Progenitor cell of endocrine pancreas (in vitro differentiated cells): ENCODE measurements at places on chromosomes 7 and 10. TPM values are rescaled to one million over a fixed set of nuclear protein-coding genes. Genes with fewer than 3 reads are reported as not detected.

Gene ITGA8
- 0.36 TPM in 1 of 2 replicates, not detected in the other for total RNA-seq

Gene CPA2
- total RNA-seq, result 85.0 and 107 TPM in 2 replicates

Gene SLK
- total RNA-seq, result 29.8 and 29.9 TPM in 2 replicates

Gene TEX36
- not detected in 2 replicates for total RNA-seq

Gene ZFAND4
- 26.2 and 27.9 TPM in 2 replicates for total RNA-seq

Gene SAMD9L
- not detected in 2 replicates for total RNA-seq

Gene PRPF18
- total RNA-seq, result 17.1 and 18.8 TPM in 2 replicates

Gene GJD4
- 0.24 TPM in 1 of 2 replicates, not detected in the other for total RNA-seq

Gene BEND7
- 43.2 and 47.8 TPM in 2 replicates for total RNA-seq

DNA sequence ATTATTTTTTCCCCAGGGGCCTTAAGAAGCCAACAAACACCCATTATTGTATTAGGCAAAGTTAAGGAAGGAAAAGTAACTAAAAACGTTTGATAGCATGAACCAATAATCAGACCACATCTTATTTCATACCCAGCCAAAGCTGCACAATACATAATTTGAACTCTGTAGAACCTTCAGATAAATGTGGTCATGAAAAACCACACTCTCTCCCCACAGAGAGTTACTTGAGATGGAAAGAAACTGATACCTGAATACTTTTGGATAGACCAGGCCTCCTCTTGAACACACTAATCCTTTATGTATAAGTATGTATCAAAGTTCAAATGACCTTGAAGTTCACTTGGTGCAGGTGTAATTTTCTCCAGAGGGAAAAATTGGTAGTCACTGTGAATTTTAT, 146.6 kb upstream of the FAM13C start:
- no peak for DNase-seq

GRCh38 chr10:43209651-43210141, 57.2 kb downstream of the RASGEF1A start:
- DNase-seq, result no peak

- no peak for DNase-seq
Observed at GRCh38 chr10:60073781-60074656, 167.7 kb upstream of the CCDC6 start.

DNA sequence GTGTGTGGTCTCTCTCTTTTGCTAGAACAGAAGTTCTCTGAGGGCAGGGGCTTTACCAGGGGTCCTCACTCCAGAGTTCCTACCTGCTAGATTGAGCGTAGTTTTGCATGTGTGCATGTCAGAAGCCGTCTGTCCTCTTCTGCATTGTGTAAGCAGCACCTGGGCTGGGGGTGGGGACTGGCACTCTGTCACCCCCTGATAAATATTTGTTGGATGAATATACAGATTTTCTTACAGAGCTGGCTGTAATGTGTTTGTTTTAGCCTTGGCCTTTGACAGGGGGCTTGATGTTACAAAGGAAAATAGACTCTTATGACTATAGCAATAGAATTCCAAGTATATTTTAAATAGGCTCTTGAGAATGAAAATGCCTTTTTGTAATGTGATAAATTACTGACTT, 46.6 kb downstream of the WDR37 start:
- no peak for DNase-seq

GRCh38 chr7:131557652-131558385, 1.4 kb upstream of the PODXL start:
- DNase-seq, result peak; percentile 33

GRCh38 chr10:26528715-26529393, 90.7 kb downstream of the APBB1IP start:
- DNase-seq, result no peak

DNA sequence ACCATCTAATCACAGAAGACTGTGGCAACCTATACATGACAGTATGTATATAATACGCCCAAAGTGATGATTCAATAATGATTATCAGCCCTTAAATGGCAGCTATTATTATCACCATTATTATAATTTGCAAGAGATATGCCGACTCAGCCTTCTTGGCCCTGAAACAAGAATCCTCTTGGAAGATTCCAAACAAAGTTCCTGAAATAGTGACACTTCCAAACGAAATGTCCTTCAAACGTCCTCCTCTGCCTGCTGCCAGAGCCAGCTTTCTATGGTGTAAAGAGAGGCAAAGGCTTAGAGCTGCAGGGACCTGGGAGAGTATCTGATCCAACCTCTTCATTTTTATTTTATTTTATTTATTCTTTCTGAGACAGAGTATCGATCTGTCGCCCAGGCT, 36.0 kb downstream of the NRAP start:
- no peak for DNase-seq

DNA sequence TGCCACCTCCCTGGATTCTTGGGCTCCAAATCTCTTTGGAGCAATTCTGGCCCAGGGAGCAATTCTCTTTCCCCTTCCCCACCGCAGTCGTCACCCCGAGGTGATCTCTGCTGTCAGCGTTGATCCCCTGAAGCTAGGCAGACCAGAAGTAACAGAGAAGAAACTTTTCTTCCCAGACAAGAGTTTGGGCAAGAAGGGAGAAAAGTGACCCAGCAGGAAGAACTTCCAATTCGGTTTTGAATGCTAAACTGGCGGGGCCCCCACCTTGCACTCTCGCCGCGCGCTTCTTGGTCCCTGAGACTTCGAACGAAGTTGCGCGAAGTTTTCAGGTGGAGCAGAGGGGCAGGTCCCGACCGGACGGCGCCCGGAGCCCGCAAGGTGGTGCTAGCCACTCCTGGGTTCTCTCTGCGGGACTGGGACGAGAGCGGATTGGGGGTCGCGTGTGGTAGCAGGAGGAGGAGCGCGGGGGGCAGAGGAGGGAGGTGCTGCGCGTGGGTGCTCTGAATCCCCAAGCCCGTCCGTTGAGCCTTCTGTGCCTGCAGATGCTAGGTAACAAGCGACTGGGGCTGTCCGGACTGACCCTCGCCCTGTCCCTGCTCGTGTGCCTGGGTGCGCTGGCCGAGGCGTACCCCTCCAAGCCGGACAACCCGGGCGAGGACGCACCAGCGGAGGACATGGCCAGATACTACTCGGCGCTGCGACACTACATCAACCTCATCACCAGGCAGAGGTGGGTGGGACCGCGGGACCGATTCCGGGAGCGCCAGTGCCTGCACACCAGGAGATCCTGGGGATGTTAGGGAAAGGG, 913 bp downstream of the NPY start:
- DNase-seq, result peak; percentile 19

GRCh38 chr7:21448974-21449373, 21.1 kb downstream of the SP4 start:
- DNase-seq, result no peak

DNA sequence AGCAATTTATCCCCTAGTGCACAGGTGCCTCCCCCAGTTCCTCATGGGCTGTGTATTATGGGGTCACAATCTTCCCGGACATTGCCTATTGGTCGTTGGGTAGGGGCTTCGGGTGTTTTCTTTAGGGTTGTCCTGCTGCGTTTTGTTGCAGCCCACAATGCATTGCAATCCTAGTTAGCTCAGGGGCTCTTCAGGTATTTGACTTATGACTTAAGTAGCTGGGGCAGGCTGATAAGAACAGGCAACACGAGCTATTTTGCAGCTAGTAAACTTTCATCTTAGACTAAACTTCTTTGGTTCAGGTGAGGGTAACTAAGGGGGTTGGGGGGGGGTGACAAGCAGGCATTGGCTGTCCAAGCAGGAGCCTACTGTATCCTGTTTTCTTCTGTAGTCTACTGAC, 158.5 kb downstream of the TPST1 start:
- DNase-seq, result no peak

GRCh38 chr7:47943676-47944474, 4.4 kb downstream of the PKD1L1 start:
- DNase-seq, result no peak

- no peak for DNase-seq
Observed at GRCh38 chr10:33706191-33706590, 371.7 kb upstream of the NRP1 start.

DNA sequence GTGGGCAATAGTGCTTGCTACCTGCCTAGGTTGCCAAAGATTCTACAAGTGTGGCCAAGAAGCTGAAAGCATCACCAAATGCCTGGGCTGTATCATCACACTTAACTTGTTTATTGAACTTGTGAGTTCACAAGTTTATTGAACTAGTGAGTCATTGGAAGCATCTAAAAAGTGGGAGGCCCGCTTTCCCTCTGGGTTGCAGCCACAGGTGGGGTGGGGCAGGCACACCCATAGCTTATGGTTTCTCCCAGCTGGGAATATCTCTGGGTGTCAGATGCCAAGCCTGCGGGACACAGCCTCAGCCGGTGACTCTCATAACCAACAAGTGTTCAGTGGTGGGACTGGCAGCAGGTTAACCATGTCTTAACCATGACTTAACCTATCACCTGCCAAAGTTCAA, 145.9 kb upstream of the FAM13C start:
- DNase-seq, result no peak

GRCh38 chr7:86848226-86848625, 204.5 kb downstream of the GRM3 start:
- DNase-seq, result no peak

GRCh38 chr10:59064759-59065539, 111.5 kb upstream of the PHYHIPL start:
- no peak for DNase-seq

GRCh38 chr7:77833136-77833535, 34.6 kb downstream of the PHTF2 start:
- DNase-seq, result no peak

DNA sequence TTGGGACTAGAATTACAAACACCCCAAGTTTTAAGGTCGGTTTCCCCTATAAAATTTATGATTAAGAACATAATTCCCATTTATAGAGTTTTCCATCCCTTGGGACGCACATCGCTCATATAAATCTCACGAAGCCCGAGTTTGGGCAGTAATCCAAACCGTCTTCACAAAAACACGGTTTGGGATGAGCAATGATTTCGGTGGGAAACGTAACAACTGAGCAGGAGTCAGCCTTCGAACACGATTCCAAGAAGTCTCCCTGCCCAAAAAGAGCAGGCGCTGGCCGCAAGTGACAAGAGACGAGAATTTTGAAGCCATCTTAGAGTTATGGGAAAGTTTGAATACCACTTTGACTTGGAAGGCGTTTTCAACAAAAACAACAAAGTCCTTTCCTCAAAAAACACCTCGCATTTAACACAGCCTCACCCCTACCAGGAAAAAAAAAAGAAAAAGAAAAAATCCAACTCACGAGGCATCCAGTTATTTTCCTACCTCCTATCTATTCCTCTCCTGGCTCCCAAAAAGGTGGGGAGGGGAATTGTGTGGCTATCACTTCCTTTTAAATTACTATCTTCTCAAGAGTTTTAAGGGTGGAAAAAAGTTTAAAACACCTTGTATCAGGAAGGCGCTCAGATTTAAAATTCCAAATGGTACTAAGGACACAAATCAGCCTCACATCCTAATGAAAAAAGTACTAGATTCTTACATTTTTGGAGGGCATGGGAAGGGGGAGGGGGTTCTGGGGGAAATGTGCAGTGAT, 1.6 kb downstream of the SEPHS1 start:
- DNase-seq, result no peak

- no peak for DNase-seq
Observed at GRCh38 chr7:41492603-41493002, 210.3 kb downstream of the INHBA start.

DNA sequence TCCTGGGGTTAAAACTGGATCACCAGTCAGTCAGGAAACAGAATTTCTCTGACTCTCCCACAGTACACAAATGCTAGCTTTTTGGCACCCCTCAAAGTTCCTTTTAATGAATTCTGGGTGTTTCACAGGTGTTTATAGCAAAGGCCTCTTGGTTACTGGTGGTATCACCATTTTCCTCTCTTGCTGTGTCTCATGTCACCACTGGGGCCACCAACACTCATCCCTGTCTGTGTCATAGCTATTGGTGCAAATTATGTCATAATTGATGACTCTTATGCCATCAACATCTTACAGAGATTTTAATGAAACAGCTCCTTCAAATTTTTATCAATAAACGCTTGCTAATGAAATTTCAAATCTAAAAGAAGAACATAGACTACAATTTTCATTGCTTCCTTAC, 27.7 kb upstream of the OSBPL3 start:
- DNase-seq, result no peak

GRCh38 chr7:139681812-139682135, 96.0 kb downstream of the HIPK2 start:
- DNase-seq, result no peak

GRCh38 chr10:61795147-61795546, 106.4 kb upstream of the ARID5B start:
- DNase-seq, result no peak

DNA sequence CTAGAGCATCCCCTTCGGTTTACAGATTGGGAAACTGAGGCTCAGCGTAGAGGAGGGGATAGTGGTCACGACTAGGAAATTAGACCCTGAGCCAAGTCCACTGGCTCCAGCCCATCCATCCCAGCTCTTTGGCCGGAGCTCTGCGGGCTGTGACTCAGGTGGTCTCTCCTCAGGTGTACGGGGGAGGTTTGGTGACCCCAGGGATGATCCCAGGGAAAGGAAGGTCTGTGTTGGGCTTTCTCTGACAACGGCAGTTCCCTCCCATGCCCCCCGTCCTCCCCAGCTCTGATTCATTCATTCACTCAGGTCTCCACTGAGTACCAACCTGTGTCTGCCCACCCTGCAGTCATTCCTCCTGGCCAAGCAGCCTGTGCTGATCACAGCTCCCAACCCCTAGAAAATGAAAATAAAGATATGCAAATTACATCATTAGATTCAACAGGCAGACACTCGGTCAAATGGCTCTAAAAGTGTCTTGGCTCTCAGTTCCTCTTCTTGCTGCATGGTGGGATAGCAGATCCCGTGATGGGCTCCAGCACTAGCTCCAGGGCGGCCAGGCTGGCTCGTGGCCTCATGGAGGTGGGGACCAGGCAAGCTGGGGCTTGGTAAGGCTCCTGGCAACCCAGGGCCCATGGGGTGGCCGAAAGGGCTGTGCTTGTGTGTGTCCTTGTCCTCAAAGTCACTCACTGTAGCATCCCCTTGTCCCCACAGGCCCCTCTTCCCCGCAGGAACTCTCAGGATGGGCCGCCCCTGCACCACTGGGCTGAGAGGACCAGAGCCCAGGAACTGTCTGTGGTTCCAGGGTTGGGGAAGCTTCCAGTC, 37.8 kb downstream of the CLRN3 start:
- no peak for DNase-seq

DNA sequence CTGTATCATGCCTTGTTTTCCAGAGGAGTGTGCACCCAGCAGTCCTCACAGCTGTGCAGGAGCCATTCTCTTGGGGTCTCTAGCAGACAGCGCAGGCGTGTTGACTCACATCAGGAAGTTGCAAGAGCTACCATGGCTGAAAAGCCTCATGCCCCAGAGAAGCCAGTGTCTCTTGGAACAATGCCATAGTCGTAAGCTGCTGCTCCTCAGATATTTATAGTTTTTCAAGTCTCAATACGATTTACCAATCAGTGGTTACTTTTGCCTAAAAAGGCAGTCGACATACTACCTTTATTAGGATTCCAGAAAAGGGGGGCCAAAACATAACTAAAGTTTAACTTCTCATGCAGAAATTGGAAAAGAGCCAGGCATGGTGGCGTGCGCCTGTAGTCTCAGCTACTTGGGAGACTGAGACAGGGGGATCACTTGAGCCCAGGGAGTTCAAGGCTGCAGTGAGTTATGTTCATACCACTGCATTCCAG, 407.7 kb downstream of the PARD3 start:
- DNase-seq, result no peak

- DNase-seq, result no peak
Observed at GRCh38 chr7:7914547-7914946, 54.0 kb upstream of the GLCCI1 start.

- no peak for DNase-seq
Observed at GRCh38 chr7:112346381-112347060, 103.7 kb upstream of the IFRD1 start.
